Activated CD4-positive, alpha-beta T cell treated with anti-CD3 and anti-CD28 coated beads, Interleukin-2, amount 10 ng/mL, durations not matched to agents 7 days and 5 days (primary cell): ENCODE measurements at places on chromosomes 6 and 20. TPM values are rescaled to one million over a fixed set of nuclear protein-coding genes. Genes with fewer than 3 reads are reported as not detected.
A peak's percentile ranks its signal among the peaks of the same experiment; 100 is the strongest.

RHAG gene
- not detected for total RNA-seq

MYLK4 gene
- total RNA-seq = 0.62 TPM

MLIP gene
- total RNA-seq = not detected

HLA-DQA1 gene
- 5.2 TPM for total RNA-seq

EDN1 gene
- total RNA-seq = 0.10 TPM

SLC24A3 gene
- not detected for total RNA-seq

NMBR gene
- total RNA-seq = not detected

FILIP1 gene
- total RNA-seq = 0.04 TPM

TNFRSF21 gene
- total RNA-seq = 0.27 TPM

C2 gene
- total RNA-seq = 1.3 TPM

TPBG gene
- total RNA-seq = 0.35 TPM

ADTRP gene
- 2.4 TPM for total RNA-seq

NNAT gene
- not detected for total RNA-seq

C6orf58 gene
- not detected for total RNA-seq

DNA sequence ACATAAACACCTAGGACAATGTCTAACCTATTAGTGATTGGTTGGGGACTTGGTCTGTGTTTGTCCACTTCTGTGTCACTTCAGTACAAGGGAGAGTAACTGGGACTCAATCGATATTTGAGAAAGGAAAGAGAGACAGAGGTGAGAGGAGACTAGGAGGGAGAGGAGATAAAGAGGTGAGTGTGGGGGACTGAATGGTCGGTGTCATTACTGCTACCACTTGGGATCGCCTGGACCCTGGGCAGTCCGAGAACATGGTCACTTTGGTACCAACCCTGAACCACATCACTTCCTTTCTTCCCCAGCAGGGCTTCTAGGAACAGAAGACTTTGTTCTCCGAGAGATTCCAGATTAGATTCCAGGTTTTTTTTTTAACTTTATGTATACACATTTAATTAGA lies 63.7 kb downstream of the GPR6 start:
- peaks cover 27% of the 10 kb centered on the region for H3K4me1 ChIP-seq
- H3K27ac ChIP-seq = no peak overlapping the region
- H3K36me3 ChIP-seq = no peaks in the 10 kb centered on the region
- no peaks in the 10 kb centered on the region for H3K27me3 ChIP-seq

DNA sequence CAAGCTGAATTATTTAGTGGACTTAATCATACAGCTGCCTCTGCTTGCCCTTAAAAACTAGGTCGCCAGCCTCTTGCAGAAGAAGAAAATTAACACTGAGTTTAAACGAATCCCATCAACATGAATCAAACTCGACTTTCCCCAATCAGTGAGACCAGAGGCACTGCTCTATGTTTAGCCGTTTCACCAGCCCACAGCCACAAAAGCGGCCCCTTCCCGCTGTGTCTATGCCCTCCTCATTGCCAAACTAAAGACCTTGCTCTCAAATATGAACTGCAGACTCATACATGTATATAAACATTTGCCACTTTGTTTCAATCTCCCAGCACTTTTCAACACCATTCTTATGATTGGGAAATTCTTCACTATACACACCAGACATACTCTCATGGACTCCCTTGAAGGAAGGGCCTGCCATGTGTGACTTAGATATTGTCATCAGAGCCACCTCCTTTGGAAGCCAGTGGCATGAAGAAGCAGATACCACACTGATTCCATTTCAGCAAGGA lies 105.8 kb upstream of the ADGRF1 start:
- peaks cover 13% of the 10 kb centered on the region for H3K27me3 ChIP-seq
- H3K4me3 ChIP-seq = no peak overlapping the region
- no peak overlapping the region for H3K27ac ChIP-seq
- H3K36me3 ChIP-seq = no peaks in the 10 kb centered on the region
- no peak for DNase-seq

GRCh38 chr20:24503352-24503931 lies 34.0 kb downstream of the SYNDIG1 start:
- no peaks in the 10 kb centered on the region for H3K27me3 ChIP-seq
- no peaks in the 10 kb centered on the region for H3K36me3 ChIP-seq
- DNase-seq = no peak
- no peak overlapping the region for H3K4me3 ChIP-seq
- H3K4me1 ChIP-seq = no peaks in the 10 kb centered on the region

DNA sequence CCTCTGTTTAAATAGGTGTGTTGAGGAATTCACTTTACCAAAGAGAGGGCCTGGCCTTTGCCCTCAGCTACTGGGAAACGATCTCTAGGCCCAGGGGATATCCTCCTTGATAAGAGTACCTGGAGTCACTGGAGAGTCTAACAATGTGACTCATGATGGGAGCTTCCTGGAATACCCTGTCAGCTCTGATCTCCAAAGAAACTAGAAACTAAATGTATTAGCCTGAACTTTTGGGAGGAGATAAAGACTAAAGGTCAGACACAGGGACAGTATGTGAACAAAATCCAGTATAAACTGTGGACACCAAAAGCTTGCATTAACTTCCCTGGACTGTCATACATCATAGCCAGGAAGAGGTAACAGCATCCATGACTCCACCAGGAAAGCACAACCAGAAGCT lies 148.5 kb downstream of the RNGTT start:
- peaks cover 12% of the 10 kb centered on the region for H3K36me3 ChIP-seq
- no peak overlapping the region for H3K27ac ChIP-seq

DNA sequence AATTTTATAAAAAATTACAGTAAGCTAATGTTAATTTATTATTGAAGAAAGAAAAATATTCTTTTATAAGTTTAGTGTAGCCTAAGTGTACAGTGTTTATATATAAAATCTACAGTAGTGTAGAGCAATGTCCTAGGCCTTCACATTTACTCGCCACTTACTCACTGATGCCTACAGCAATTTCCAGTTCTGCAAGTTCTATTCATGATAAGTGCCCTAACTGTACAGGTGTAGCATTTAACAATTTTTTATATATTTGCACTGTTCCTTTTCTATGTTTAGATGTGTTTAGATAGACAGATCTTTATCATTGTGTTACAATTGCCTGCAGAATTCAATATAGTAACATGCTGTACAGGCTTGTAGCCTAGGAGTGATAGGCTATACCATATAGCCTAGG lies 80.1 kb upstream of the HDAC2 start:
- no peak overlapping the region for H3K4me3 ChIP-seq
- H3K4me1 ChIP-seq = no peaks in the 10 kb centered on the region
- no peak overlapping the region for H3K27ac ChIP-seq

- no peak overlapping the region for H3K27ac ChIP-seq
- no peaks in the 10 kb centered on the region for H3K36me3 ChIP-seq
These were observed 147.5 kb upstream of the TCF21 start for GRCh38 chr6:133741375-133741861.

DNA sequence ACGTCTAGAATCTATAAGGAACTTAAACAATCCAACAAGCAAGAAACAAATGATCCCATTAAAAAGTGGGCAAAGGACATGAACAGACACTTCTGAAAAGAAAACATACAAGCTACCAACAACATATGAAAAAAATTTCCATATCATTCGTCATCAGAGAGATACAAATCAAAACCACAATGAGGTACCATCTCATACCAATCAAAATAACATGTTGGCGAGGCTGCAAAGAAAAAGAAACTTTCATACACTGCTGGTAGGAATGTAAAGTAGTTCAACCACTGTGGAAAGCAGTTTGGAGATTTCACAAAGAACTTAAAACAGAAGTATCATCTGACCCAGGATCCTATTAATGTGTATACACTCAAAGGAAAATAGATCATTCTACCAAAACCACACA lies 243.9 kb upstream of the RUNX2 start:
- H3K36me3 ChIP-seq = peaks cover 13% of the 10 kb centered on the region
- no peak overlapping the region for H3K27ac ChIP-seq
- no peak for DNase-seq
- no peaks in the 10 kb centered on the region for H3K27me3 ChIP-seq
- H3K4me3 ChIP-seq = no peak overlapping the region
- H3K4me1 ChIP-seq = peaks cover 14% of the 10 kb centered on the region

DNA sequence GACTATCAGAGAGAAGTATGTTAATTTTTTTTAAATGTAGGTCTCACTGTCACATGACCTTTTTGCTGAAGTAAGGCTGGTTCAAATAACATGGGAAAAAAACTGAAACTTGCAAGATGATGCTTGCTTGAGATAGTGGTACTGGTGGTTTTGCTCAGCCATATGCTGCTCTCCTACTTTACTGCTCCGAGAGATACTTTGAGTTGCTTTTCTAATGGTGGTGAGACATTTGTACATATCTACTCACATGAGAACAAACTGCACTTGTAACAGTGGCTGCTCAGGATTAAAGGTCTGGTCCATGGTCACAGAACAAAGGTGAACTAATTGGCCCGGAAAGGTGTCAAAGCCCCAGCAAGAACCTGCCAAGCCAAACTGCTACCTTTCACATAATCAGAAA lies 106.2 kb upstream of the BEND3 start:
- DNase-seq = no peak
- H3K27ac ChIP-seq = no peak overlapping the region
- no peaks in the 10 kb centered on the region for H3K36me3 ChIP-seq

- H3K4me3 ChIP-seq = no peak overlapping the region
- peaks cover 8% of the 10 kb centered on the region for H3K27me3 ChIP-seq
- no peaks in the 10 kb centered on the region for H3K36me3 ChIP-seq
- H3K4me1 ChIP-seq = peaks cover 15% of the 10 kb centered on the region
- H3K27ac ChIP-seq = no peak overlapping the region
These were observed 6.6 kb upstream of the LPIN3 start for GRCh38 chr20:41334036-41334435.

DNA sequence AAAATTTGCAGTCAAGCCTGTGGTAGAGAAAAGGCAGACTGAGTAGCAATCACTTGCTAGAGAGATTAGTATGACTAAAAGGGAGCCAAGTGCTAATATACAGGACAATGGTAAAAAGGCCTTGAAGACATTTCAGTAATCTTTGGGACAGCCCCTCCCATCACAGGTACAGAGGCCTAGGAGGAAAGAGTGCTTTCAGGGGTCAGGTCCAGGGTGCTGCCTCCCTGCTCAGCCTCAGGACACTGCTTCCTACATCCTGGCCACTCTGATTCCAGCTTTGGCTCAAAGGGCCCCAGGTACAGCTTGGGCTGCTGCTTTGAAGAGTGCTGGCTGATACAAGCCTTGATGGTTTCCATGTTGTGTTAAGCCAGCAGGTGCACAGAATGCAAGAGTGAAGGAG lies 543.5 kb downstream of the MMUT start:
- H3K27ac ChIP-seq = no peak overlapping the region
- H3K27me3 ChIP-seq = no peaks in the 10 kb centered on the region
- no peak overlapping the region for H3K4me3 ChIP-seq
- no peaks in the 10 kb centered on the region for H3K4me1 ChIP-seq
- no peaks in the 10 kb centered on the region for H3K36me3 ChIP-seq

DNA sequence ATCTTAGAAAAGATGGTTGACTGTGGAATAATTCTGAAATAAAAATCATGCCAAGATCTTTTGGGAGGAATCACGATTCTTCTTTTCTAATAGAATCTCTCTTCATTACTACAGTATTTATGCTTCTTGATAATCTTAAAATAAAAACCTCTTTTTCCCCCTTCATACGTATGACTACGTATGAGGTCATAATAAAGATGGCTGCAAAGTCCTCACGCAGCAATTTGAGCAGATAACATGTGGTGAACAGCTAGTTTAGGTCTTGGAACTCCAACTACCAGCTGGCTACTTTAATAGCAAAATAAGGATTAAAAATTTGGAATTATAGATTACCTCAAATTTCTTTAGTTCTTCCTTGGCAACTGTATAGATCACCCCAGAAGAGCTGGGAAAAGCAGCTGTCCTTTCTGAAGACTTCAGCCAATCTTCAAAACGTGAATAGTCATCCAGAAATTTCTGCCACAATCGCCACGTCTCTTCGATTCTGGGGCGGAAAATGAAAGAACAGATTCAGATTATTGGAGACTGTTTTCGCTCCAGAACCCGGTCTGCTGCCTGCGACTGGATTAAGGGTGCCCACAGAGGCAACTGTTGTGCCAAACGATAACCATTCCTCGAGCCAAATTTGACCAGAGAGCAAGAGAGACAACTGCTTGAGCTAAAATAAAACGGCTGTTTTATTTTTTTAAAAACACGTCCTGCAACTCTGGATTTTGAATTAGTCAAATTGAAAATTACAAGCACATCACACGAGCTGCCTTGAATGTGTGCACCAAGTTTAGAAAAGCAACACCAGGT lies 347.3 kb downstream of the ESR1 start:
- no peak for DNase-seq
- H3K4me1 ChIP-seq = no peaks in the 10 kb centered on the region
- H3K27me3 ChIP-seq = no peaks in the 10 kb centered on the region
- H3K27ac ChIP-seq = no peak overlapping the region
- no peak overlapping the region for H3K4me3 ChIP-seq

GRCh38 chr6:90795078-90795477 lies 208.2 kb upstream of the MAP3K7 start:
- no peak overlapping the region for H3K27ac ChIP-seq
- H3K4me1 ChIP-seq = no peaks in the 10 kb centered on the region
- no peak for DNase-seq
- no peak overlapping the region for H3K4me3 ChIP-seq

DNA sequence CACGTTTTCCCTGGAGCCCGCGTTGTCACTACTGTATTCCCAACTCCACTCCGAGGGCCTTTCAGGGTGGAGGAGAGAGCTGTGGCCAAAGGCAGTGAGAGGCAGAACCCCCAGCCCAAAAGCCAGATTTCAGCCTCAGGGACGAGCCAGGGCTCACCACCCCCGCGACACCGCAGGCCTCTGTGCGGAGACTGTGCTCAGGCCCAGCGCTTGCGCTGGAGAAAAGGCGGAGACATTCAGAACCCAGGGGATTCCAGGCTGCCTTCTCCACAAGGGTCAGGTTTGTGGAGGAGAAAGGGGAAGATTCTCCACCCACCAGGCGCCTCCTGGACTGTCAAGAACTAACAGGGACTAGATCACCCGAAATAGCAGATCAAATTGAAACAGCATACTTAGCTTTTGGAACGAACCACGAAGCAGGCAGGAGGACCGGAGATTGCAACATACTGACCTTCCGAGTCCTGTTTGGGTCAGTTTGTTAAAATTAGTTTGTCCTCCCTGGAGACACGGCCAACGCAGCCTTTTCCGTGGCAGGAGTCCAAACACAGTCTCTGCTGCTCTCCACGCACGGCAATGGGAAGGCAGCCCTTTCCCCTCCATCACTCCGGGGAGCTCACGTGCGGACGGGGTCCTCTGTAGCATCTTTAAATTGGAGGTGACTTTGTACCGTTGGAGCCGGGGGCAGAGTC lies 14.4 kb downstream of the DLL1 start:
- no peak overlapping the region for H3K27ac ChIP-seq
- DNase-seq = no peak
- peaks cover 56% of the 10 kb centered on the region for H3K4me1 ChIP-seq
- peaks cover 4% of the 10 kb centered on the region for H3K36me3 ChIP-seq
- no peak overlapping the region for H3K4me3 ChIP-seq
- peaks cover 30% of the 10 kb centered on the region for H3K27me3 ChIP-seq

- DNase-seq = no peak
- H3K27ac ChIP-seq = no peak overlapping the region
- H3K4me1 ChIP-seq = no peaks in the 10 kb centered on the region
These were observed 65.2 kb upstream of the TXNDC5 start for GRCh38 chr6:7975764-7976146.

- H3K27ac ChIP-seq = no peak overlapping the region
- H3K4me1 ChIP-seq = peaks cover 46% of the 10 kb centered on the region
- no peak for DNase-seq
- H3K4me3 ChIP-seq = no peak overlapping the region
These were observed 27.0 kb downstream of the NUP153 start for GRCh38 chr6:17679726-17680125.

GRCh38 chr6:158009114-158009891 lies 27.6 kb downstream of the SYNJ2 start:
- H3K4me1 ChIP-seq = peaks cover 76% of the 10 kb centered on the region
- H3K4me3 ChIP-seq = peak overlapping the region; percentile 24
- peak; percentile 31 for DNase-seq
- peaks cover 16% of the 10 kb centered on the region for H3K36me3 ChIP-seq
- H3K27ac ChIP-seq = peak overlapping the region; percentile 84
